ENCODE measurements at places on chromosomes 16 and 17.

DNA sequence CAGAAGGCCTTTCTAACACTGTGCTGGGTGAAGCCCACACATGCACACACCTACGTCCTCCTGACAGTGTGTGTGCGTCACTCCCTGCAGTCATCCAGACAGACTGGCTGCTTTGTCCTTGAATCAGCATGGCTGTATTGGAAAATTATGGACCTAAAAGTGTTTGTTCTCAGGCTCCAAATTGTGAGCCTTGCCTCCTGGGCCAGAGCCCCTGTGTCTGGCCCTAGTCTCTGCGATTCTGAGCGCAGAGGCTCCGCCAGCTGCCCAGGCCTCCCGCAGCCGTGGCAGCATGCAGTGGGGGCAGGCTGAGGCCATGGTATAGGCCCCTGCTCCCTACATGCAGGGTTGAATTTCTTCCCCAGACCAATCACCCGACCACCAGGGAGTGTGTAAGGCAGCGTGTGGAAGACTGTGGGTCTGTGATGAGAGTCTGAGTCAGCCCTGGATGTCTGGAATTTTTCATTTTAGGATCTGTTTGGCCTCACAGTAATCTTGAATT lies 166.9 kb downstream of the LGALS9B start:
- DNase-seq: no peak

DNA sequence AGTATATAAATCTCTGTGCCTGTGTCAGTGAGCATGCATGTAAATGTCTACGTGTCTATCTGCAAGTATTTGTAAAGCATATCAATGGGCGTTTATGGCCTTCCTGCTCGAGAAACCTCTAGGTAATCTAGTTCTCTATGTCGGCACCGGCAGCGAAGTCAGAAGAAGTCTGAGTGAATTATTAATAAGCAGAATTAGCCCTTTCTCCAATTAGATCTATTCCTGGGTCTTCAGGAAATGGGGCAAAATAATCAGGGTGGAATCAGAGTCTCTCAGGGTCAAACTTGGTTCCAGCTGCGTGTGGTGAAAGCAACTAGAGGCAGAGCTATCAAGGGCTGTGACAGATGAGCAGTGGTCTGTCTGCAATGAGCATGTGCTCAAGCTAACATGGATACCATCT lies at the start of gene C17orf78:
Gene C17orf78 (plus strand): TSS at position 280 of the 400 bp plus-strand sequence. CDS start 108 bp downstream, at position 388.
- DNase-seq: no peak

GRCh38 chr16:30066761-30067583 lies 1.4 kb downstream of the ALDOA start:
- DNase-seq: no peak

- no peak for DNase-seq
Measured at GRCh38 chr17:73548620-73549311, 95.5 kb downstream of the SDK2 start.

GRCh38 chr16:12767897-12768296 lies 35.8 kb downstream of the CPPED1 start:
- DNase-seq: no peak

GRCh38 chr16:86158688-86159360 lies 259.9 kb downstream of the IRF8 start:
- no peak for DNase-seq

GRCh38 chr16:28522792-28523191 lies 16.0 kb downstream of the NUPR1 start:
- DNase-seq: no peak

- no peak for DNase-seq
Measured at GRCh38 chr16:87550495-87550961, 51.8 kb upstream of the JPH3 start.

- peak; percentile 38 for DNase-seq
Measured at GRCh38 chr17:27341041-27341471, 47.1 kb downstream of the WSB1 start.

DNA sequence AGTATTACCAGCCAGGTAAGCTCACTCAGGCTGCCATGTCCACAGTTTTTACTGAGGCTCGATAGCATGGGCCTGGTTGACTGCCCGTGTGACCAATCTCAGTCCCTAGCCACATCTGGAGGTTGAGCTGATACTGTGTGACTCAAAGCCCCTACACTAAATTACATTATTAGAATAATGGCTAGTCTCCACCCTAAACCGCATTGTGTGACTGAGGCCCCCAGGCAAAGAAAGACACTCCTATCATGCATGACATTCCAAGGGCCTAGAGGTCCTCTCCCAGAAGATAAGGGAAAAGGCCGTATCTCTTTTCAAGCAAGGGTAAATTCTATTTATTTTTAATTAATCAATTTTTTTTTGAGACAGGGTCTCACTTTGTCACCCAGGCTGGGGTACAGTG lies 505.3 kb downstream of the HAPSTR1 start:
- DNase-seq: no peak

- DNase-seq: peak; percentile 4
Measured at GRCh38 chr16:8714174-8714573, 39.8 kb downstream of the ABAT start.

DNA sequence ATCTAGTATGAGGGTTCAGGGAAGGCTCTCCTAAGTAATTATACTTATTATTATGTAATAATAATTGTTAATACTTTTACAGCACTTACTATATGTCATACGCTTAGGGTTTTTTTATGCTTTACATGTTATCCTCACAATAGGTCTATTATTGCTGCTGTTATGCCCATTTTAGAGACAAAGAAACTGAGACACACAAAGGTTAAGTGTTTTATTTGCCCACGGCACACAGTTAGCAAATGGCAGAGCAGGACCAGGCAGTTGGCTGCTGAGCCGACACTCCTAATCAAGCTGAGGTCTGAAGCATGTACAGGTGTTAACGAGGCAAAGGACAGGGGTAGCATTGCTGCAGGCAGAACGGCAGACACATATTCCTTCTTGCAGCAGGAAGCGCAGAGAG lies 443.5 kb downstream of the GRIN2A start:
- no peak for DNase-seq

Data from NCI-H1694 treated with DMSO at 0.1 percent for 48 hours (cell line).